Activated CD8-positive, alpha-beta memory T cell treated with anti-CD3 and anti-CD28 coated beads, Interleukin-2, amount 10 ng/mL, durations not matched to agents 7 days and 5 days (primary cell): ENCODE measurements at places on chromosomes 4 and X.

- no peak for DNase-seq
Observed at GRCh38 chr4:47031751-47032404, 511 bp downstream of the GABRB1 start.

DNA sequence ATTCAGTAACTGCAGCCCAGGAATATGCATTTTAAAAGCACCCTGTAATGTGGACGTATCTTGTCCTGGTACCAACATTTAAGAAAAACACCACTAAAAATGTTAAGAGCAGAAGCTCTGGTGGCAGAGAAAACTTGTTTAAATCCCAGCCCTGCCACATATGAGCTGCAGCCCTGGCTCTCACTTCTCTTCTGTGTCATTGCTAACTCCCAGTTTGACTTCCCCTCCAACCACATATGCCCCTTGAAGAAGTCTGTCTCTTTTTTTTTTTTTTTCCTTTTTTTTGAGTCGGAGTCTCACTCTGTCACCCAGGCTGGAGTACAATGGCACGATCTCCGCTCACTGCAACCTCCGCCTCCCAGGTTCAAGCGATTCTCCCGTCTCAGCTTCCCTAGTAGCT lies 14.8 kb downstream of the LHFPL1 start:
- no peak for DNase-seq

GRCh38 chr4:107866726-107867125 lies 42.0 kb downstream of the SGMS2 start:
- no peak for DNase-seq

DNA sequence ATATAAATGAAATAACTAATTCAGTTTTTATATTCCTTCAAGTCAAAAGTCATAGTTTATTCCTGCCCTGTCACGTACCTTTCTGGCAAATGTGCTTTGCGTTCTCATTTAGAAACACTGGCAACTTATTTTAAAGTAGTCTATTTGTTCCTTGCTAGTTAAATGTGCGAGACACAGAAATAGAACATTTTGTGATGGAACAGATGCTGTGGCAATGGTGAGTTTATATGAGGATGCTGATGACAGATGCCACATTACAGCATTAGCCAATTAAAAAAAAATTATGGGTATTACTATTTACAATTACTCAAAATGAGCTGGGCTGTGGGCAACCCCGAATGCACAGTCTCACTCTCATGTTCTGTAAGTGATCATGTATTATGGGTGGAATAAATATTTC lies 26.1 kb upstream of the EPHA5 start:
- DNase-seq, result no peak

DNA sequence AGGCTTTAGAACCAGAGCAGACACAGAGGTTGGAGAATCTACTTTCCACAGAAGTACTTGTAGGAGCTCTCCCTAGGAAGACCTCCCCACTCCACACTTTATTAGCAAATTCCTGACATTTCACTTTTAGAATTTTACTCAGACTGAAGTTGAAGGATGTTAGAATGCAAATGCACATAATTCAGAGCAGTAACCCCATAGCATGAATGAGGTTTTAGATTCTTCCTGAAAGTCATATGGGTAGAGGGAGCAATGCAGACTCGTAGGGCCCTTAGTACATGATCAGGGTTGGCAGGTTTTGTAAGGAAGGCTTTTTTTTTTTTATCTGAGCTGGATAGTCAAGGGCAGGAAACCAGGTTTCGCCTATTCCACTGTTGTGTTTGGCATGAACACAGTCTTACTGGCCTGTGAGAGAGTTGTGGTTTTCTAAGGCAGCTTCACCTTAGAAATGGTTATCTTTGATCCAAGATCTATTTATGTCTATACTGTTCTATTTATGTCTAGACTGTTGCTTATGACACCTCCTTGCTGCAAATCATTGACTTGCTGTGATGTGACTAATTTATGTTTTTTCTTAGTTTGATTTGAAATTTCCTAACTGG lies 48.9 kb downstream of the SPATA18 start:
- no peak for DNase-seq

- DNase-seq, result no peak
Observed at GRCh38 chrX:133249266-133250058, 31.3 kb upstream of the TFDP3 start.
